Effector memory CD8-positive, alpha-beta T cell (primary cell): ENCODE measurements at places on chromosomes 2 and 18.

GRCh38 chr2:105660489-105660888 is 84.2 kb upstream of the NCK2 start:
- no peaks in the 10 kb centered on the region for H3K4me1 ChIP-seq
- no peak overlapping the region for H3K4me3 ChIP-seq
- no peak for DNase-seq
- H3K27ac ChIP-seq: no peak overlapping the region

- H3K27ac ChIP-seq: no peak overlapping the region
- H3K4me1 ChIP-seq: no peaks in the 10 kb centered on the region
- H3K4me3 ChIP-seq: no peak overlapping the region
- DNase-seq: no peak
Observed at GRCh38 chr2:138275292-138275690, 226.3 kb upstream of the SPOPL start.

- H3K36me3 ChIP-seq: no peaks in the 10 kb centered on the region
- H3K27me3 ChIP-seq: no peaks in the 10 kb centered on the region
- no peak overlapping the region for H3K27ac ChIP-seq
- no peak for DNase-seq
- no peaks in the 10 kb centered on the region for H3K4me1 ChIP-seq
Observed at GRCh38 chr18:73235921-73236320, 368.1 kb upstream of the NETO1 start.

GRCh38 chr2:207845202-207845864 is 75.6 kb upstream of the FZD5 start:
- H3K36me3 ChIP-seq: no peaks in the 10 kb centered on the region
- no peaks in the 10 kb centered on the region for H3K4me1 ChIP-seq
- no peaks in the 10 kb centered on the region for H3K27me3 ChIP-seq
- H3K4me3 ChIP-seq: no peak overlapping the region
- no peak overlapping the region for H3K27ac ChIP-seq

DNA sequence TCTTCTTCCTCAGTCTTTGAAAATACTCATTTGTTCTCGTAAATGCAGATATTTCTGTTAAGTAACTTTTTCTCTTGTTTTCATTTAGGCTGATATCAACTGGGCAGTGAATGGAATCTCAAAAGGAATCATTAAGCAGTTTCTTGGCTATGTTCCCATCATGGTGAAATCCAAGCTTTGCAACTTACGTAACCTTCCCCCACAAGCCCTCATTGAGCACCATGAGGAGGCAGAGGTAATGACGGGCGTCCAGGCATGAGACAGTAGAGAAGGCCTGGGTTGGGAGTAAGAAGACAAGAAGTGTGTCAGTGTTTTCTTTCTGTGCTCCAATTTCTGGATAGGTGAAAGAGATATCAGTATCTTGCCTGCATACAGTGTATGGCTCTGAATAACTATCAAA is 5.1 kb downstream of the POLR1B start:
- DNase-seq: no peak
- H3K27ac ChIP-seq: no peak overlapping the region
- no peak overlapping the region for H3K4me3 ChIP-seq
- H3K36me3 ChIP-seq: peaks cover 53% of the 10 kb centered on the region
- peaks cover 6% of the 10 kb centered on the region for H3K4me1 ChIP-seq

- H3K27me3 ChIP-seq: no peaks in the 10 kb centered on the region
- peak overlapping the region; percentile 79 for H3K4me3 ChIP-seq
- H3K36me3 ChIP-seq: peaks cover 86% of the 10 kb centered on the region
- H3K27ac ChIP-seq: peak overlapping the region; percentile 93
- H3K4me1 ChIP-seq: peaks cover 53% of the 10 kb centered on the region
Observed at GRCh38 chr2:157439824-157440186, 4.1 kb downstream of the CYTIP start.

DNA sequence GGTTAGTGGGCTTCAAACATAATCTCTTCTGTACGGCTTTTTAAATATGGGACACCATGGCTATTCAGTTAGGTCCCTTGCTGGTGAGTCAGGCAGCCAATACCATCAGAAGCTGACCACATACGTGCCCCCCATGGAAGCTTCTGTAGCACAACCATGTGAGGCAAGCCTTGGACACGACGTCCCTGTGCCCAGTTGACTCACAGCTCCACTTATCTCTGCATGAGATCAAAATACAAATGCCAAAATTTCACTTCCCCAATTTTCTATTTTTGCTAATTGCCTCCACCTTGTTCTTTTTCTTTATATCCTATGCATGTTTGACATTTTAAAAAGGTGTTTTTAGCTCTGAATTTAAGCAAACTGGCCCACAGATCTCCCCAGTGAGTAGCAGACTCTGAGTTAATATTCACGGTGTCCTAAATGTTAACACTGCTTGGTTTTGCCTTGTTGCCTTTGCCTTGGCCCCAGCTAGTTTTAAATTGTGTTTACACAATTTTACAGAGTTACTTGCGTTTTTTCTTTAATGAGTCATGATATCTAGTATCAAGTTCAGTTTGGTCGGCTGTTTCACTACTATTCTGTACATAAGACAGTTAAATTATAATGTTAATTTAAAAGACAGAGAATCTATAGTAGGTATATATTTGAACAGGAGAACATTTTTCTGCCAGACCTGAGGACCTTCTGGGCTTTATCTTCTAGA is 77.5 kb downstream of the CDCA7 start:
- no peak overlapping the region for H3K27ac ChIP-seq
- no peak overlapping the region for H3K4me3 ChIP-seq
- DNase-seq: no peak
- H3K27me3 ChIP-seq: peaks cover 40% of the 10 kb centered on the region
- no peaks in the 10 kb centered on the region for H3K36me3 ChIP-seq

DNA sequence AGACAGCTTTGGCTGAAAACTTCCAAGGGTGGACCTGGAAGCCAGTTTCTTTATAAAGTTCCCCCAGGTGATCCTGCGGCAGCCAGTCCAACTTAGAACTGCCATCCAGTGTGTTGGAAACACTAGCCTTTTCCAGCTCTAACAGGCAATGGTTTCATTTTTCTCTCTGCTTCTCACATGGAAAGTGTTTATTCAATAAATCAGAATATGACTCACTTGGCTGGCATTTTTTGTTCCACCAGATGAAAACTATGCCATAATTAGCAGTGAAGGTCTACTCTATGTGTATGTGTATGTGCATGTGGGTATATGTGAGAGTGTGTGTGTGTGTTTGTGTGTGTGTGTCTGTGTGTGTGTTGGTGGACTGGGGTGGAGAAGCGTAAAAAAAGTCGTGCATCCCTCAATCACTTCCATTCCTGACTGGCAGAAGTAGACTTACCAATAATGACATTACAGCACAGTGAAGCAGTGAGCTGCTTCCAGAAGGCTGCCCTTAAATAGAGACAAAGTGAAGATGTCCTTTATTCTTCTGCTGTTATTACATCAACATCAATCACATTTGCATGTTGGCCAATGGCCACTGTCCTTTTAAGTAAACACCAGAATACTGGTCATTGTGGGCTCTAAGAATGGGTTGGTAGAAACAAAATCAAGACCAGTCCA is 90.9 kb upstream of the SETBP1 start:
- H3K36me3 ChIP-seq: no peaks in the 10 kb centered on the region
- H3K27ac ChIP-seq: no peak overlapping the region
- no peaks in the 10 kb centered on the region for H3K4me1 ChIP-seq
- no peaks in the 10 kb centered on the region for H3K27me3 ChIP-seq
- no peak for DNase-seq

DNA sequence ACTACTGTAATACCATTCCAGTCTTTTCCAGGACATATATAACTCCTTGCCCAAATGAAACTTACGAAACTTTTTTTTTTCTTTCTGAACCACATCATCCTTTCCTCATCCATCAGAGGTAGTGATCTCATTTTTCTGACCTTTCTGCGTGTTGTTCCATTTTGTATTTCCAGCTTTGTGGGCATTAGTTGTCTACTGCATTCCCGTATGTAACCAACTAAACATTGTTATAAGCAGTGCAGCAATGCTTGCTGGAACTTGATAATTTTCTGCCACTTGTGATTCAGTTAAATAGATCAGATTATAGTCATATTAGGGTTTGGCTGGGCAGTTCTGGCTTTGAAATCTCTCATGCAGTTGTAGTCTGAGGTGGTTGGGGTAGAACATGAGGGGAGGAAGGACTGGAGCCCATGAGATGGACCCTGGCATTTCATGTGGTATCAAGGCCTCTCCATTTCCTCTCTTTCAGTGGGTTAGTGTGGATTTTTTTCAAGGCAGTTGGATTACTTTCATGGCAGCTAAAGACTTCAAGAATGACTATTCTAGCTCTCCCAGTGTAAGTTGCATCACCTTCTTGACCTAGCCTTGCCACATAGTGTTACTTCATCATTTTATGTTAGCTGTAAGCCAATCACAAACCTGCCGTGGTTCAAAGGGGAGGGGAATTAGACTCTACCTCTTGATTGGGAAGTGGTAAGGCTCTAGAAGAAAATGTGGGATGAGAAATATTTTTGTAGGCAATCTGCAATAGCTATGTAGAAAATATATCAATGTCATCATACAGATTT is 80.5 kb downstream of the EHBP1 start:
- H3K4me1 ChIP-seq: no peaks in the 10 kb centered on the region
- no peaks in the 10 kb centered on the region for H3K27me3 ChIP-seq
- H3K27ac ChIP-seq: no peak overlapping the region
- H3K4me3 ChIP-seq: no peak overlapping the region

DNA sequence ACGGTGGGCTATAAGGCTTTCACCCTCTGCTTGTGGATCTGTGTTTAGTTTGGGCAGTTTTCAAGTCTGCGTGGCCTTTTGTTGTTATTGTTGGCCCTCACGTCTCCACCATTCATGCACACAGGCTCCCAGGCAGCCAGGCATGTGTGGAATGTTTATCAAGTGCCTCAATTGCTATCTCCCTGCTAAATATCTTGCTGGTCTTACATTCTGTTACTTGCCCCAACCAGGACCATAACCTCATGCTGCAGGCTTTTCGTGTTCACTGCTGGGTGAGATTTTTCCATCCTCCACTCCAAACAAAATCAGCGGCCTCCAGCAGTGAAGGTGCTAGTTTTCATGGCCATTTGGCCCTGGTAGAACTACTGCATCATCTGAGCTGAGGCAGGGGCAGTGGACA is 63.0 kb upstream of the DSC1 start:
- no peak for DNase-seq
- H3K4me3 ChIP-seq: no peak overlapping the region
- H3K4me1 ChIP-seq: no peaks in the 10 kb centered on the region
- no peaks in the 10 kb centered on the region for H3K36me3 ChIP-seq
- H3K27me3 ChIP-seq: no peaks in the 10 kb centered on the region

- peaks cover 39% of the 10 kb centered on the region for H3K27me3 ChIP-seq
- H3K4me1 ChIP-seq: no peaks in the 10 kb centered on the region
- H3K27ac ChIP-seq: no peak overlapping the region
- H3K36me3 ChIP-seq: no peaks in the 10 kb centered on the region
- no peak for DNase-seq
- H3K4me3 ChIP-seq: no peak overlapping the region
Observed at GRCh38 chr2:45068571-45069140, 59.4 kb upstream of the SIX2 start.

DNA sequence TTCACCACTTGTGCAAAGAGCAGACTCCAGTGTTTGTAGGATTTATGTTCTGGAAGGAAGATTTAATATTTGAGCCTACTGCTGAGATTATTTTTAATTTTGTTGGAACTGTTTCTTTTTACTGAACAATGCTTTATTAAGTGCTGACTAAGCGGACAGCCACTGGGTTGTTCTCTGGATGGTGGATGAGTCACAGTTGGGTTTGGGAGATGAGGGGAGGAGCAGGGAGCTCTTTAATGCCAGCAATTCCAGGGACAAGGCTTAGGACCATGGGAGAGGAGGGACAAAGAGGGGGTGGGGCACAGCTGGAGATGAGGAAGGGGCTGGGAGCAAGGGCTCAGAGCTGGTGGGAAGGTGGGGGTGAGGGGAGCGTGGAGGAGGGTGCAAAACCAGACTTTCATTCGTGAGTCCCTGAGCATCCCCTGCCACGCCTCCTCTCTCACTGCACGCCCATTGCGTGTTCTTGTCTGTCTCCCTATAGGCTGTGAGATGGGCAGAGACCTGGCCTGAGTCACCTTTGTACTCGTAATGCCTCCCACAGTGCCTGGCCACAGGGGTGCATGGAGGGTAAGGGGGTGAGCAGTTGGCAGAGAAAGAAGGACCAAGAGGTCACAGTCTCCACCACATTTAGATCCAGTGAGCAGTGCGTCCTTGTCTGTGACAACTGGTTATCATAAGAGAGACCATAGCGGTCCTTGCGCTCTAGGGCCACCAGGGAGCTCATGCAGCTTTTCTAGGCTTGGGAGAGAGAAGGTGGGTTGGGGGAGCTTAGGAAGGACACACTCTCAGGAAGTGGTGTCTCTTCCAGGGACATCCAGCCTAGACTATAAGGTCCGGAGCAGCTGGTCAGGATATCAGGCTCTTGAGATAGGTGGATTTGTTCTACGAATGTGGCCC is 18.4 kb downstream of the SLC4A3 start:
- H3K27ac ChIP-seq: no peak overlapping the region
- H3K4me1 ChIP-seq: peaks cover 7% of the 10 kb centered on the region
- peaks cover 50% of the 10 kb centered on the region for H3K27me3 ChIP-seq
- H3K4me3 ChIP-seq: no peak overlapping the region

- no peak for DNase-seq
- no peak overlapping the region for H3K4me3 ChIP-seq
- H3K27me3 ChIP-seq: no peaks in the 10 kb centered on the region
- no peak overlapping the region for H3K27ac ChIP-seq
Observed at GRCh38 chr2:117958186-117958585, 55.7 kb downstream of the CCDC93 start.

GRCh38 chr2:136798766-136799165 is 33.4 kb downstream of the THSD7B start:
- H3K4me1 ChIP-seq: no peaks in the 10 kb centered on the region
- H3K27ac ChIP-seq: no peak overlapping the region
- no peak overlapping the region for H3K4me3 ChIP-seq

- no peaks in the 10 kb centered on the region for H3K36me3 ChIP-seq
- H3K4me1 ChIP-seq: no peaks in the 10 kb centered on the region
- DNase-seq: no peak
- H3K27me3 ChIP-seq: no peaks in the 10 kb centered on the region
Observed at GRCh38 chr18:53165770-53166169, 825.8 kb downstream of the DCC start.

DNA sequence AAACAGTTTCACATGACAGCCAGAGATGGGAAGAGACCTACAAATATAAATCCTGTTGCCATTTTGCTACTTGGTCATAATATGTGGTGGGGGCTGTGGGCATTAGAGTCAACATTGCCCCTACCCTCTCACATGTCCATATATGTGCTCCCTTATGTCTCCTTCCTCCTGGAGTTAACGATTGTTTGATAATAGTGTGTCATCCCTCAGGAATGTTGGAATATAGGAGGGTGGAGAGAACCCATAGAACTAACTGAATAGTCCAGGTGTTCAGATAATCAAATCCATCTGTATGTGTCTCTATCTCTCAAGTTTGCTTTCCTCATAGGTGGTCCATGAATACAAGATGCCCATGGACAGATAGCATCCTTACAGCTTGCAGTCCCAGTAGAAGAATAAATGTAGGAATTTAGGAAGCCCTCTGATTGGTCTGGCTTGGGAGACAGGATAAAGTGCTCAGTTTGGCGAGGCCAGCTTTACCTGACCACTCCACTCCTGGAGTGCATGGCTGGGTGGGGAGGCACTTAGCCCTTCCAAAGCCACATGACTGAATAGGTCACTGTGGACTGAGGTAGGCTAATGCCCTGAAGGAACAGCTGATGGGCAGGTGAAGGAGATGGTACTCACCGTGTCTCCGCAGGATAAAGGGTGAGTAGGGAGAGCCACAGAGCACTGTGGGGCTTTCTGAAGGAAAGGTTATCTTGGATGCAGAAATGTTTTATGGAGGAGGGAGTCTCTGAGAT is 166.9 kb downstream of the CDCA7 start:
- H3K36me3 ChIP-seq: no peaks in the 10 kb centered on the region
- DNase-seq: no peak
- peaks cover 28% of the 10 kb centered on the region for H3K27me3 ChIP-seq
- H3K27ac ChIP-seq: no peak overlapping the region
- no peak overlapping the region for H3K4me3 ChIP-seq
